Suppressor macrophage (primary cell): ENCODE measurements at places on chromosomes 7 and 10.

- peak; percentile 35 for DNase-seq
Observed at GRCh38 chr7:41693150-41693997, 9.5 kb downstream of the INHBA start.

DNA sequence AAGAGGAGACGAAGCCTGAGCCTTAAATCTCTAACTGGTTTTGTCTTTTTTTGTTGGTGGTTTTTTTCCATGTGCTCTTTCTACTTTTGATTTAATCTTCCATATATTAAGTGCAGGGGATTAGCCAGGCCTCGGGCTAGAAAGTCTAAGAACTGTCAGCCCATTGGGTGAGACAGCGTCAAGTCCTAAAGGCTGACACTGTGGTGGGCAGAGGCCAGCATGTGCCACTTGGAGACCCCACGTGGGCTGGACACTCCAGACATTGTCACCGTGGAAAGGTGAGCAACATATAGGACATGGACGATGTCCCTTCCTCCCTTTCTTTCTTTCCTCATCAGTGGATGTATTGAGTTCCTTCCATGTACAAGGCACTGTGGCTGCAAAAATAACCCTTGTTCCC, 129.3 kb downstream of the TMEM178B start:
- no peak for DNase-seq

- DNase-seq, result no peak
Observed at GRCh38 chr7:34747176-34747781, 89.3 kb downstream of the NPSR1 start.

DNA sequence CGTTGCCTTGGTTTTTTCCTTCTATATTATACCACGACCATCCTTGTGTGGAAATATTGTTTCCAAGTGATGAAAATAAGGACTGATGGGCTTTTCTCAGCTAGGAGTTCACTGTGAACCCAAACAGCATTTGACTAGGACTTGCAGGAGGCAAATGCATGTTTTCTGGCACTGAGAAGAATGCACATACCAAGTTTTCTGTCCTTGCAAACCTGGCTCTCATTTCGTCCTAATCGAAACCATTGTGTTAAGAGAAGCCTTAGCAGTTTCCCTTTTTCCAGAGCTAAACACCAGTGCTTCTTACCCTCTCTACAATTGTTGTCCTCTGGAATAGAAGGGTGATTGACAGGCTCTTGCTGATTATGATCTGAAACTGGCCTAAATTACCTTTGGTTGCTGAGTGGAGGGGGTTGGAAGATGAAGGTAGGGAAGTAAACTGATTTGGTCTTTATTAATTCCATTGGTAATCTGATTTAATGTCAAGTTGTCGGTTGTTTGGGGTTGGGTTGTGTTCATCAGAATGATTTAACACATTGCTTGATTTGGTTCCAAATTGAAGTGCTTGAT, 33.1 kb upstream of the ELMO1 start:
- DNase-seq, result no peak

GRCh38 chr10:70363971-70364771, 18.3 kb downstream of the LRRC20 start:
- peak; percentile 93 for DNase-seq

DNA sequence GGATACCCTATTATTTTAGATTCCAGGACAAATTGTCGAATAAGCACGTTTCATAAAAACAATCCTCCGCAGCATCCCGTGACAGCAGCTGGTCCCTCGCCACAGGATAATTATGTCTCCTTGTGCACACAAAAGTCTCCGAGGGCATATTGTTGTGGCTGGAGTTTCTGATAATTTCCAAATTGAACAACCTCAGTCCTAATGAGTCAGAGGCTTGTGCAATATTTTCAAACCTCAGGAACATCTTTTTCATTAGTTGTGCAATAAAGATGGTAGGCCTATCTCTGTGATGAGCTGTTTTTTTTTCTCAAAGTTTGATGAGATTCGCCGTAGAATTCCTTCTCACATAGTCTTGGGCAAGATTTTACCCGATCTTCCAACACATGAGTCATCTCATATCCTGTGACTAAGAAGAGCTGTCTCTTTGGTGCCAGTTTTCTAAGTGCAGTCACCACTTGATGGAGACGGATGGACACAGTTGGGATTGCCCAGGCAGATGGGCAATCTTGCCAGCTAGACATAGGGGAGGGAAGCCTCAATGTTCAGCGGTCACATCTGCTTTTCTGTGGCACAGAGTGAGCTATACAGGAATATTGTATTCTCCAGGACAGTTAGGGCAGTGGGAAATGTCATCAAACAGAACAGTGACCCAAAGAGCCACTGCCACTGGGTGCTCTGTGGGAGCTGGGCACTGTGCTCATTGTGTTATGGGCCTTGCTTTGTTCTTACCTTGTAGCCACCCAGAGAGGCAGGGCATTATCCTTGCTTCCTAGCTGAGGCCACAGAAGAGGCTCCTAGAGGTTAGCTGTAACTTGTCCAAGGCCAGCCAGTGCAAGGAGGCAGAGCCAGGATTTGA, 7.8 kb downstream of the HTRA1 start:
- DNase-seq, result peak; percentile 97

- no peak for DNase-seq
Observed at GRCh38 chr7:148481147-148481526, 109.4 kb upstream of the C7orf33 start.

DNA sequence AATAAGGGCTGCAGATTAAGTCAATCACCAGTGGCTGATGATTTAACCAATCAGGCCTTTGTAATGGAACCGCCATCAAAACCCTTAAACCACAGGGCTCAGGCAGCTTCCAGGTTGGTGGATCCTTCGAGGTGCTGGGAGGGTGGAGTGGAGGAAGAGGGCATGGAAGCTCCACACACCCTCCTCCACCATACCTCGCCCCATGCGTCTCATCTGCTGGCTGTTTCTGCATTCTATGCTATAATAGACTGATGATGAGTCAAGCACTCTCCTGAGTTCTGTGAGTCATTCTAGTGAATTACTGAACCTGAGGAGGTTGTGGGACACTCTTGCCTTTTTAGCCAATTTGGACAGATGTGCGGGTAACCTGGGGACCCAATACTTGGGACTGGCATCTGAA, 43.9 kb downstream of the CHST15 start:
- DNase-seq, result no peak

- DNase-seq, result no peak
Observed at GRCh38 chr7:78635026-78635793, 818.3 kb downstream of the MAGI2 start.

GRCh38 chr10:132459301-132460003, 62.5 kb downstream of the PWWP2B start:
- DNase-seq, result no peak

- DNase-seq, result no peak
Observed at GRCh38 chr7:2009541-2010001, 223.2 kb downstream of the MAD1L1 start.

- DNase-seq, result peak; percentile 43
Observed at GRCh38 chr10:97612386-97612785, 20.9 kb downstream of the MORN4 start.

- no peak for DNase-seq
Observed at GRCh38 chr10:61356354-61356753, 96.8 kb downstream of the TMEM26 start.

DNA sequence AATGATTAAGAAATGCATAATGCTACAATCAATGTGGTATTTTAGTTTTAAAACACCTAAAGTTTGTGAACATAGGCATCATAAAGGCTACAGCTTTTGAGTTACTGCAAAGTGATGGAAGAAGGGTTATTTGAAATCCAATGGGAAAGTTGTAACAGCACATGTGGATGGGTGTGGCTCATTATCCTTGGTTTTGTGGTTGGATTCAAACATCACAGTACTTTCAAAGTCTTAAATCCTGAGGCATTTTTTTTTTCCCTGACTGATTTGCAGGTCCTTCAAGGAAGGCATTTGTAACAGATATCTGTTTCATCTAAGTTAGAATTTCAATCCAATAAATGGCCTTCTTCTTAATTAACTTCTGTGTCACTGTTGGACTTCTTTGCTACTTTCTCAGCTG, 9.8 kb upstream of the SHTN1 start:
- DNase-seq, result no peak

GRCh38 chr10:132270721-132271457, 36.9 kb downstream of the STK32C start:
- no peak for DNase-seq

DNA sequence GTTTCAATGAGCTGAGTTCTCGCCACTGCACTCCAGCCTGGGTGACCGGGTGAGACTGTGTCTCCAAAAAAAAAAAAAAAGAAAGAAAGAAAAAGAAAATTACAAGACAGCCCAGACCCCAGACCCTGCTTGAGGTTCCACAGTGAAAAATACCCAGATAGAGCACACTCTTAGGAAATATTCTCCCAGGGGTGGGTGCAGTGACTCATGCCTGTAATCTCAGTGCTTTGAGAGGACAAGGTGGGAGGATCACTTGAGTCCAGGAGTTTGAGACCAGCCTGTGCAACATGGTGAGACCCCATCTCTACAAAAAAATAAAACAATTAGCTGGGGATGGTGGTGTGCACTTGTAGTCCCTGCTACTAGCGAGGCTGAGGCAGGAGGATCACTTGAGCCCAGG, 41.1 kb upstream of the GTF2IRD1 start:
- no peak for DNase-seq

- no peak for DNase-seq
Observed at GRCh38 chr10:27482984-27483956, 20.8 kb upstream of the RAB18 start.

DNA sequence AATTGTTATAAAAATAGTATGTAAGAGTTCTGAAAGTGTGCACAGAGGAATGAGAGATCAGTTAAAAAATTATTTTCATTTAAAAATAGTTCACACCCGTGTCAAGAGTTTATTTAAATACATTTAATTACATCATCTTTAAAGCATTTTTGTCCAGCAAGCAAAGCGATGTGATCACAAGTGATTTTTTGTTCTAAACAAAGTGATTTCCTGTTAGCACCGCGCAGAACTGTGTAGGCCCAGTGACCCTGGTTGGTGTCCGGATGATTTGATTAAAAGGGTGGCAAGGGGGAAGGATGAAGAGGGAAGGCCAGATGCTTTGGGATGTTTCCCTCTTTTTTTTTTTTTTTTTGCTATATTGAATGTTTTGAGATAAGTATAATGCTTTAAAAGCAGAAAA, 227.8 kb upstream of the PITRM1 start:
- DNase-seq, result no peak

- DNase-seq, result no peak
Observed at GRCh38 chr10:8852546-8852945, 798.1 kb downstream of the GATA3 start.

- peak; percentile 93 for DNase-seq
Observed at GRCh38 chr7:140696024-140696679, 356 bp upstream of the NDUFB2 start.

GRCh38 chr7:16268821-16269768, 152.2 kb downstream of the CRPPA start:
- no peak for DNase-seq

- DNase-seq, result no peak
Observed at GRCh38 chr10:97171001-97171400, 14.8 kb downstream of the SLIT1 start.
